Activated CD4-positive, CD25-positive, alpha-beta regulatory T cell (primary cell): ENCODE measurements at places on chromosomes 16 and 17.

DNA sequence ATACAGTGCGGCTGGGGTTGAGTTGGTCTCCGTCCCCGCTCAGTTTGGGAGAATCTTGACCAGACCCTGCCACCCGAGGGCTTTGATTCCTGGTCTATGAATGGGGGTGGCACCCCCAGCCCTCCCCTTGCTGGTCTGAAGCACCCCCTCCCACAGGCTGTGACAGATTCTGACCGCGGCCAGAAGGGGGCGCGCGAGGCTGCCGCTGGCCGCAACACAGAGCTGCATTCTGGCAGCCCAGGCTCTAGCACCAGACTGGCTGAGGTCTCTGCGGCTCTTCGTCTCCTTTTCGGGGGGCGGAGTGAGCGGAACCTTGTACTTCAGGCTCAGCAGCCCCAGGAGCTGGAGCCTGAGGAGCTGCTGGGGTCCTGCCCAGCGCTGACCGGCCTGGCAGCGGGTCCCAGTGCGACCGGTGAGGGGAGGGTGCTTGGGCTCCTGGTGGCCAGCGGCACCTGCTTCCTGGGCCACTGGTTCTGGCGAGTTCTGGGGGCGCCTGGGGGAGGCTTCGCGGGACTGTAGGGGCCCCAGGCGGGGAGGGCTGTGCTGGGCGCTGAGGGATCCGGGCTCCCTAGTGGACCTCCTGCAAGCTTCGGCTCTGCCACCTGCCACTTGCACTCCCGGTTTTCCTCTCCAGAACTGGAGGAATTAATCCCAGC is 1011.6 kb downstream of the KCNJ18 start:
- DNase-seq, result no peak

DNA sequence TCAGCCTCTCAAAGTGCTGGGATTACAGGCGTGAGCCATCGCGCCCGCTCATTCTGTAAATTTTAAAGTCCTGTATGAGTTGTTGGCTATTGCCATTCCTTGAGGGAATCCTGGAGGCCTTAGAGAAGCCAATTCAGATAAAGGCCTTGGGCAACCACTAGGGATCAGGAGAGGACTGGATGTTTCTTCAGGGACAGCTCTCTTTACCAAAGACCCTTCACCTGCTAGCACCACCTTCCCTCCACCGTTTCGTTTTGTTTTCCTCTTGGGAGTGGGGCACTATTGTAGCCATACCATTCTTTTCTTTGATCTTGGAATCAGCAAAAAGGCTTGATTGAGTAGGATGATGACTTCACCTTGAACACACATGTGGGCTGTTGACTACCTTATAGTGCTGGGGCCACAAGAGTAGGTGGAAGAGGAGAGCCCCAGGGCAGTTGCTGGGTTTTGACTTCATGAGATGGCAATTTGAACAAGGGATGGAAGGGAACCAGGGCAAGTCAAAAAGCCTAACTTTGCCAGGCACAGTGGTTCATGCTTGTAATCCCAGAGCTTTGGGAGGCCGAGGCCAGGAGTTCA is 7.0 kb upstream of the ANKRD40CL start:
- DNase-seq, result no peak

DNA sequence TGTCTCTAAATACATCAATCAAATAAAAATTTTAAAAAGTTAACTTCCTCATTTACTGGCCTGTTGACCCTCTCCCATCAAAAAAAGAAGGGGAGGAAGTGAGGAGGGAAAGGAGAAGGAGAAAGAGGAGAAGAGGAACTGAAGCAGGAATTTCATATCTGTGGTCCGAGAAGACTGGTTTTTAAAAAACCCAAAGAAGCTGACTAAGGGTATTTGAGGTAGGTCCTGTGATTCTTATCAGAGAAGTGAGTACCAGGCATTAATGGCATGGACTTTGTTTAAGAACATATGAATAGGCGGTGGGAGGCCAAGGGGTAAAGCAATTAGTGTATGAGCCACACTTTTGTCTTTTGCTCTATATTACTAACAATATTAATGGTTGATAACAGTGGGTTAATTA is 2.0 kb downstream of the SLC46A1 start:
- no peak for DNase-seq

- no peak for DNase-seq
These were observed 6.8 kb downstream of the ELOB start for GRCh38 chr16:2770057-2770951.

DNA sequence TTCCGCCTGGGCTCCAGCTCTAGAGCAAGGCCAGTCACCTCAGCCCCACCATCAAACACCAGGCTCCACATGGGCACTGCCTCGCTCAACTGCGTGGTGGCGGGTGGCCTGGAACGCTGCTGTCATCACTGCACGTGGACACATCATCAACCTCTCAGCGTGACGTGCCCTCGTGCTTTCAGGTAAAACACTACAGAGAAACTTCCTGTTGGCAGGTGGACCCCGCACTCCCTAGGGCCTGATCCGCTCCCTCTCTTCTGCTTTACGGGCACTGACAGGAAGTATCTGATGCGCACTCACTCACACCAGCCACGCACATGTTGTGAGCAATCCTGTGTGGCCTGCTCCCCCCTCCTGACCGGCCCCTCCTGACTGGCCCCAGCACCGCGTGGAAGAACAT is 87.4 kb downstream of the ANKRD11 start:
- no peak for DNase-seq

DNA sequence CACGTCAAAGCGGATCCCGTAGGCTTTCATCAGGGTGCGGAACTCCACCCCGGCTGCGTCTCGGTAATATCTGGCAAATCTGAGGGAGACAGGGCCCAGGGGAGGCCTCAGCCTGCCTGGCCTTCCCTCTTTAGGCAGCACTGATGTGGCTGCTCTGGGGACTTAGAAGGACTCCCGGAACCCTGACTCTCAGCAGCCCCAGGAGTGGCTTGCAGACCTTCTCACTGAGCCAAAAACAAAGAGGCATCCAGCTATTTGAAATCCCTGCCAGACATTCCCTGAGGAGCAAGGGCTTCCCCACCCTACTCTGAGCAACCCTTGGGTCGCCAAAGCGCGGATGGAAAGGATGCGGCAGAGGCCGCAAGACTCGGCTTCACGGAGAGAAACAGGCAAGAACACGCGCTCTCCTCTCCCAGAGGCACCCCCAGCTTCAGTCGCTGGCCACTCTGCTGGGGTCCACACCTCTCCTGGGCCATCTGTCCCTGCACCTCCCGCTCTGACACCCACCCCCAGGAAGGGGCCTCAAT is 7.9 kb downstream of the P2RX5 start:
- DNase-seq, result no peak

DNA sequence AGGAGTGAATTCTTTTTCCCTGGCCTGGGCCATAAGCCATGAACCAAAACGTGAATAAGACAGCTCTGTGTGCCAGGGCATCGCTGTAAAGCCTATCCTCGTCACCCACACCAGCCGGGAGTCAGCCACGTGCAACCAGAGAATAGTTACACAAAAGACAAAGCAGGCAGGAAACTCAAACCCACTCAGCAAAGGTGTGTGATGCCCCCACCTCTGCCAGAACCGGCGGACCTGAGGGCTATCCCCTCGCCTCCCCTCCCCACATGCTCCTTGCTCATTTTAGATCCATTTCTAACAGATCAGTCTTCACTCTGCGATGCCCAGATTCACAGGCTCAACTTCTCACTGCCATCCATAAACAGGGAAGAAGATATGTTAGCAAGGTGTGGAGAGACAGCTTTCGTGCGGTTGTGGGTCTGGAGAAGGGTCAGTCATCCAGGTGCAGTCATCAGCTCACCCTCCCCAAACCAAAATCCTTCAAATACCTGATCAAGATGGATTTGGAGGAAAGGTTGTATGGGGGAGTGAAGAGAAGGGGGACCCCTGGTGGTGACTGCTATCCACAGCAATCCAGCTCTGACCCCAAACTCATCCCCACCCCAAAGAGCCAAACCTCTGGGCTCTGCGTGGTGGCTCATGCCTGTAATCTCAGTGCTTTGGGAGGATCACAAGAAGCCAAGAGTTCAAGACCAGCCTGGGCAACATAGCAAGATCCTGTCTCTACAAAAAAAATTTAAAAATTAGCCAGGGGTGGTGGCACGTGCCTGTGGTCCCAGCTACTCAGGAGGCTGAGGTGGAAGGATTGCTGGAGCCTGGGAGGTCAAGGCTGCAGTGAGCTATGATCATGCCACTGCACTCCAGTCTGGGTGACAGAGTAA is 219.2 kb downstream of the C16orf78 start:
- DNase-seq, result no peak

DNA sequence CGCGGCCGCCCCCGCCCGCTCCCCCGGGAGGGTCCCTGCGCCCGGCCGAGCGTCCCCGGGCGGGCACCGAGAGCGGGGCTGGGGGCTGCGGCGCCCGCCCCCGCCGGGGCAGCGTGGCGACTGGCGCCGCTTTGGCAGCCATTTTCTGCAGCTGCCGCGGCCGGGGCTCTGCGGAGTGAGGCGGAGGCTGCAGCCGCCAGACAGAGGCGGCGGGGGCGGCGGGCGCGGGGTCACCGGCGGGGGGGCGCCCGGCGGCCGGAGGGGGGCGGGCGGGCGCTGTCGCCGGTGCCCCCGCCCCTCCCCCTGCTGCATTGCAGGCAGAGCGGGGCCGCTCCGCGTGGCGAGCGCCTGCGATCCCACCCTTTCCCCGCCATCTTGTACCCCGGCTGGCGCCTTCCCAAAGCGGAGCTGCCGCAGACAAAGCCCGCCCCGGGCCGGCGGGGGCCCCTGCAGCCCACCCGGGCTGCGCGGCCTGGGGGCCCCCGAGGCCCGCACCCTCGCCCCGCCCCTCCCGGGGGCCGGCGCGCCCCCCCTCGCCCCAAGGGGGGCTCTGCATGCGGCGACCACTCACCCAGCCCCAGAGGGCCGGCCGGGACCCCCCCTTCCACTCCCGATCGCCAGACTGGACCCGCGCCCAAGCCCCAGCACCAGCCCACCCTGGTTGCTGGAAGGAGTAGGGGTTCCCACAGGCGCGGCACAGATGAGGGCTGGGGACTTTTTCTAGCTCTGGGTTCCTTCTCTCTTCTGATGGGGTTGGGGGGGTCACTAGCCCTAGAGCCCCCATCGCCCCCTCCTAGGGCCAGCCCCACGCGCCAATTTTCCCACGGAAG is 16.6 kb upstream of the CBX8 start:
- no peak for DNase-seq

DNA sequence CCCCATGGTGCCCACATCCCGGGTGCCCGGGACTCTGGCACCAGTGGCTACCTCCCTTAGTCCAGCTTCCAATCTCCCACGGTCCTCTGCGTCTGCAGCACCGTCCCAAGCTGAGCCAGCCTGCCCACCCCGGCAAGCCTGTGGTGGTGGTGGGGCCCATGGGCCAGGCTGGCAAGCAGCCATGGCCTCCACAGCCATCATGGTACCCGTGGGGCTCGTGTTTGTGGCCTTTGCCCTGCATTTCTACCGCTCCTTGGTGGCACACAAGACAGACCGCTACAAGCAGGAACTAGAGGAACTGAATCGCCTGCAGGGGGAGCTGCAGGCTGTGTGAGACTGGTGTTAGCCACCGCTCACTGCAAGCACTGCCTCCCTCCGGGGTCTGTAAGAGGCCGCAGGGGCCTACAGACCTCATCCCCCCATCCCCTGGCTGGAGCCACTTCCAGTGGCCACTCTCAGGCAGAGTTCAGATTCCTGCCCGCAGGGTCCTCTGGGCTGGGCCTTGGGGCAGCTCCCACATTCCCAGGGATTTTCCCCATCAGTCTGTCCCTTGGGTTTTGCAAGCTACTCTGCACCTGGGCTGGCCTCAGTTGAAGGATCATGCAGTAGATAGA is 3.9 kb upstream of the SETD1A start:
- DNase-seq, result peak; percentile 17

- no peak for DNase-seq
These were observed 83.2 kb downstream of the CNTNAP4 start for GRCh38 chr16:76360404-76360803.

- DNase-seq, result no peak
These were observed 629 bp upstream of the RNF135 start for GRCh38 chr17:30969989-30970830.

DNA sequence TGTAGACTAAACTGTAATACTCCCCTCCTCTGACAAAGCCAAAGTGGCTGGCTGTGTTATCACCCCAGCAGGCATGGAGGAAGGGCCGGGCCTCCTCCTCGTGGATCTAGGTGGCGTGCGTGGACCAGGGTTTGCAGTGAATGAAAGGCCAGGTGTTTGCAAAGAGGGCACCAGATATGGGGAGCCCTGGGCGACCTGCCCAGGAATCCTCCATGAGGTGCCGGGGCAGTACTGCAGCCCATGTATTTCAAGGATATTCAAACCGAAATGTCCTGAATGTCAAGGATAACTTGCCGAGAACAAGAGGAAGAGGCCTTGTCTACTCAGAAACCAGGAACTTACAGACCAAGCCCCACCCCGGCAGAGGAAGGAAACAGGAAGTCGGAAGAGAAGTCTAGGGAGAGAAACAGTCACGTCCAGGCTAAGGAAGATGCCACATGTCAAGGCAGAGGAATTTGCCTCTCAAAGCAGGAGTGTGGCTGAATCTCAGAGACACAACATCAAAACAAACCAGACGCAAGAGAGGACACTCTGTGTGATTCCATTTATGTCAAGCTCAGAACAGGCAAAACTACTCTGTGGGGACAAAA is 13.7 kb upstream of the OSGIN1 start:
- DNase-seq, result no peak

- no peak for DNase-seq
These were observed 44.2 kb downstream of the BEAN1 start for GRCh38 chr16:66471264-66471663.

DNA sequence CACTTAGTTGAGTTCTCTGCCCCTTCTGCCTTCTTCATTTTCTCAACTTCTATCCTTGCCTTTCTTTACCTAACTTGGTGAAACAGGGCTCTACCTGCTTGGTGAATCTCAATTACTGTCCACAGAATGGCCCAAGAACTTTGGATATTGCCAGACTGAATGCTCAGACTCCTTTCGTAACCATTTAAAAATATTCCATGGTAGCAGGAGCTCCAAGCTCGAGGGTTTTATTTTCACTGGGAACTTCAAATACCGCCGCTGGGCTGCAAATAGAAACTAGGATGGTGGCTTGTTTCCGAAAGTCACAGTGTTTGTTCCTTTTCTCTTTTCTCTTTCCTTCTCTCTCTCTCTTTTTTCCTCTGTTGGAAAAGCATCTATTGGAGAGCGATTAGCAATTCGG is 13.2 kb downstream of the TMEM100 start:
- no peak for DNase-seq

GRCh38 chr17:70772761-70773160 is 603.4 kb downstream of the KCNJ2 start:
- DNase-seq, result no peak

GRCh38 chr16:67533024-67533560 is 4.5 kb downstream of the RIPOR1 start:
- no peak for DNase-seq

GRCh38 chr16:72394526-72394925 is 222.6 kb upstream of the PMFBP1 start:
- DNase-seq, result no peak
